ENCODE measurements at places on chromosomes 4 and X.

DNA sequence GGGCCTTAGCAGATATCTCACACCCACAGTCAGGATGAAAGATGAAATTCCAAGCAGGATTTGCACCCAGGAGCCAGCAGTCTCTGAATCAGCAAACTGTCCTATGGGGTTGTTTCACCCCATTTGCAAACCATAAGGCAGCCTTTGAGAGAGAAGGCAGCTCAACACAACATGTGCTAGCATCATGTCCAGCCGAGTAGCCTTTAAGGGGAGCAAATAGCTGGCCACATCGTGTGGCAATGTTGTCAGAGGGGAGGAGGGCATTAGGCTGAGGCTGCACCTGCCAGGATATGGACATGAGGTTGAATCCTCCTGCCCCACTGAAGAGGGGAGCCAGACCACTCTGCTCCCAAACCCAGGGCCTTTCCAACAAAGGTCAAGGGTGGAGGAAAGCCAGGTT is 20.6 kb upstream of the PJA1 start:
- no peak for DNase-seq

- no peak for DNase-seq
Measured at GRCh38 chrX:1283741-1284140, 15.1 kb downstream of the CSF2RA start.

GRCh38 chr4:147674496-147674895 is 9.5 kb downstream of the PRMT9 start:
- no peak for DNase-seq

GRCh38 chr4:37978248-37978924 is 18.2 kb downstream of the PTTG2 start:
- DNase-seq: no peak

GRCh38 chrX:149633511-149633910 is 1.9 kb upstream of the TMEM185A start:
- DNase-seq: no peak

DNA sequence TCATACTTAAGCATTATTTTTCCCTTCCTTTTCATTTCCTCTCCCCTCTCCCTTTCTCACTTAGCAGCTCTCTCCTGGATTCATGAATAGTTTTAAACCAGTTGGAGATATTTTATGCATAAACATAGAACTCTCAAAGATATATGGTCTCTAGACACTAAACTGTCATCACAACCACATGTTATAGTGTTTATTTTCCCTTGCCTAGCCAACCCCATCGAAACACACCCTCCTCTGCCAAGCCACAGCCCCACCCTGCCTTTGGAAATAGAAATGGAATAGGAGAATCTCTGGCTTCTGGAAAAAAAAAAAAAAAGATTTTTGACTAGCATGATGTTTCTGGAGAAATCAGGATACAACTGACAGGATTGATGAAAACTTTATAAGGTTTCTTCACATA is 64.8 kb upstream of the RBPJ start:
- no peak for DNase-seq

DNA sequence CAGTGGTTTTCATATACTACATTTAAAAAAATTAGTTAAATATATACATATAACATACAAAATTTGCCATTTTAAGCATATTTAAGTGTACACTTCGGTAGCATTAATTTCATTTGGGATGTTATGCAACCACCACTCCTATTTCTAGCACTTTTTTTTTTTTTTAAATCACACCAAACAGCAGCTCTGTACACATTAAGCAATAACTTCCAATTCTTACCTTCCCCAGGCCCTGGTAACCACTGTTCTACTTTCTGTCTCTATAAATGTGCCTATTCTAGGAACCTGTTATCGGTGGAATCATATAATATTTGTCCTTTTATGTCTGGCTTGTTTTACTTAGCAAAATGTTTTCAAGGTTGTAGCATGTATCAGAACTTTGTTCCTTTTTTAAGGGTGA is 39.1 kb downstream of the TMEM164 start:
- no peak for DNase-seq

GRCh38 chrX:37472836-37473235 is 98.6 kb upstream of the LANCL3 start:
- DNase-seq: no peak

GRCh38 chr4:160143574-160143973 is 1040.7 kb downstream of the RAPGEF2 start:
- DNase-seq: no peak

GRCh38 chrX:103663981-103664762 is 22.3 kb downstream of the MORF4L2 start:
- DNase-seq: no peak

DNA sequence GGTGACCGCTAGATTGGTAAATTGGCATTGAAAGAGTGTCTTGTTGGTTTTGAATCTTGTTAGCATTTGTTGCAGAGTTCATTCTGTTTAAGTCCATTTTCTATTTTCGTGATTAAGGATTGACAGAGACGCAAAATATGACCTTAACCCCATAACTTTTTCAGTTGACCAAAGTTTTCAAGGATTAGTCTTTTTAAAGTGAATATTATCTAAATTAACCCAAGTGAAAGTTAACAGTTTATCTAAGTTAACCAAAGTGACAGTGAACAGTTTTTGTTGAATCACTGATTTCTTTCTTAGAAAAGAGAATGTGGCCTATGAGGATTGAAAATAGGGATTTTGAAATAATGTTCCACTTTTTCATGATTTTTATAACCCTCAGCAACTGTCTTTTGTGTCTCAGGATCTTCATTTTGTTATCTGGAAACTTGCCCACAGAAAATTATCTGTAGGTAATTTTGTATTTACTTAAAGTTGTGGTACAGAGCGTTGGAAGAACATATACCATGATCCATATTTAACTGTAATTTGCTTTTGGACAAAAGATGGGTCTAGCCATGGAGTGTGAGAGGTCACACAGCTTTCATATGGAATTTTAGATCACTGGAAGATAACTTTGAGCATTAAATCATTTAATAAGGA is 3.3 kb downstream of the CPEB2 start:
- no peak for DNase-seq

- DNase-seq: no peak
Measured at GRCh38 chrX:68880846-68881552, 52.2 kb downstream of the EFNB1 start.

- DNase-seq: no peak
Measured at GRCh38 chr4:93810340-93810992, 18.1 kb upstream of the ATOH1 start.

- no peak for DNase-seq
Measured at GRCh38 chr4:81369886-81370285, 101.8 kb downstream of the RASGEF1B start.

DNA sequence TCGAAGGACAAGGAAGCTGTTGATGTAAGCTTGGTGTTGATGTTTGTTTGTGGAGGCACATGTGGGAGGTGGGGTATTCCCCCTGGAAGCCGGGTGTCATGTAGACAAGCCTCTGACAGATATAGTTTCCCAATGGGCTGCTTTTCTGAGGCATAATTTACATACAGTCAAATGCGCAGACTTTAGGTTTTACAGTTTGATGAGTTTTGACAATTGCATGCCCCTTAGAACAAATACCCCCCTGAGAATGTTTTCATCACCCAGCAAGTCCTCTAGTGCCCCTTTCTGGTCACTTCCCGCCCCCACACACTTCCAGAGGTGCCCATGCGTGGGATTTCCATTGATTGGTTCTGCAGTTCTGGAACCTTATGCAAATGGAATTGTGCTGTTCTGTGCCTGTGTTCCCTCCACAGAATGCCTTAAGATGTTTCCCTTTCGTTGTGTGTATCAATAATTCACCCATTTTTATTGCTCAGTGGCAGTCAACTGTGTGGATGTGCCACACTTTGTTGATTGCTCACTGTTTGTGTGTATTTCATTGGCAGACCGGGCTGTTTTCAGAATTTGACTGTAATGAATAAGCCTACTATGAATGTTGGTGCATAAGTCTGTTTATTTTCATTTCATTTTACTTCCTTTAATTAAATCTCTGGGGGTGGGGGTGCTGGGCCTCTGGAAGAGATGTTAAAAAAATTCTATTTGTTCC is 8.5 kb downstream of the EVC start:
- no peak for DNase-seq

- no peak for DNase-seq
Measured at GRCh38 chr4:61440321-61440720, 240.2 kb downstream of the ADGRL3 start.

GRCh38 chrX:6821730-6822129 is 286.8 kb upstream of the VCX3A start:
- no peak for DNase-seq

- no peak for DNase-seq
Measured at GRCh38 chrX:152632445-152633097, 5.1 kb upstream of the GABRQ start.

DNA sequence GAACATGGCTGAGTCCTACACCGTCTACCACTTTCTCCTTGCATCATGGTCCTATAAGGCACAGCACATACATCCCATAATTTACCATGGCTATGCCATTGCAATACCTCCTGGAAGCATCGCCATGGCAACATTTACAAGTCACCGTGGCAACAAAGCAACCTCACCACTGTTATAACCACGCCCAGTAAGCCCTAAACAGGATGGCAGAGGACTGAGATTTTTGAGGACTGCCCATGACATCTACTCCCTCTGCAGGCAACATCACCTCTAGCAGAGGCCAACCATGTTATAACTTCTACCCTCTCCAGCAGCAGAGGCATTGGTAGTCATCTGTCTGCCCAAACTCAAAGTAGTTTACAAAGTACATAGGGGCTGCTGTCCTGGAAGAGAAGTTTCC is 29.7 kb downstream of the BCOR start:
- DNase-seq: no peak

- DNase-seq: no peak
Measured at GRCh38 chr4:52199574-52200338, 148.7 kb downstream of the SPATA18 start.

DNA sequence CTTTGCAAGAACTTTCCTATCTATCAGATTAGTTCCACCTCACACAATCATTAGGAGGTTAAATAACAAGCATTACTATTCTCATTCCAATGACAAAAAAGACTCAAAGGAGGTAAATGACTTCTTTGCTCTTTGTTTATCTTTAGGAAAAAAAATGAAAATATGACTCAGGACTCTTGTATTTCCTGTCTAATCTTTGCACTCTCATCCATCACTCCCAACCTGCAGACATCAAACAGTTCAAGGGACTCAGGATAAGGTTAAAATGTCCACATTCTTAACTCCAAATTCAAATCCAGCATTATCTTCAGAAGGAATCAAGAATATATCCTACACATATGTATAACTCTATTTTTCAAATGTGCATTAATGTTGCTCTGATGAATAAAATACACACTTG is 139.6 kb downstream of the UNC5C start:
- no peak for DNase-seq

GRCh38 chr4:106851726-106852125 is 184.4 kb downstream of the DKK2 start:
- DNase-seq: no peak

GRCh38 chrX:16828124-16828908 is 41.8 kb downstream of the RBBP7 start:
- no peak for DNase-seq

GRCh38 chr4:15345134-15345533 is 82.7 kb upstream of the C1QTNF7 start:
- no peak for DNase-seq

GRCh38 chr4:34269613-34270012 is 1974.7 kb downstream of the ARAP2 start:
- DNase-seq: no peak

GRCh38 chr4:88014386-88014905 is 7.0 kb downstream of the PKD2 start:
- DNase-seq: no peak

DNA sequence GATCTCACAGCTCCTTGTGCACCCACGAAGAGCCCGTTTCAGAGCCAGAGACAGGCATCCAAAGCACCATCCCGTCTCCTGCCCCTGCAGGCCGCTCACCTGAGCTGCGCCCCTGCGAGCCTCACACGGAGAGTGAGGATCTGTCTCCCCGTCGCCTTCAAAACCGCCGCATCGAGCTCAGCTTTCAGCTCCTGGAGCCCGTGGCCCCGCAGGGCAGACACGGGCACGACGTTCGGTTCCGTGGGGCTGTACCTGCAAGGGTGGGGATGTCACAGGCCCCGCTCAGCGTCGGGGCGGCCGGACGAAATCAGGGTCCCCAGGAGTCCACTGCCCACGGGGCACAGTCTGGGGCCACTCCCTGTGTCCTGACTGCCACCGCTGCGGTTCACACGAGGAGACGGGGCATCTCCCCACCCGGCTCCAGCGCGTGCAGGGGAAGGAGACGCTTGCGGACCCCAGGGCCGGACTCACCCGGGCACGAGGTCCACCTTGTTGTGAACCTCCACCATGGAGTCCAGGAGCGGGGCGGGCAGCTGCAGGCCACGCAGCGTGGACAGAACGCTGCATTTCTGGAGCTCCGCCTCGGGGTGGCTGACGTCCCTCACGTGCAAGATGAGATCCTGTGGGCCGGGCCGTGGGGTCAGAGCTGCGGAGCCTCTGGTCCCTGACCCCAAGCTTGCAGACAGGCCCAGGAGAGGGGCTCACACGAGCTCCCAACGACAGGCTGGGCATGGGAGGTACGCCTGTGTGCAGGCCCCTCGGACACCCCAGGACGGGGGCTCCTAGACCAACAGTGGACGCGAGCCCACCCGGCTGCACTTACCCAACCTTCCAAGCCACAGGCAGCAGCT is 11.1 kb downstream of the GTPBP6 start:
- no peak for DNase-seq

GRCh38 chr4:138894709-138895108 is 120.9 kb upstream of the NOCT start:
- no peak for DNase-seq

All from T-helper 22 cell (primary cell).